Kidney capillary endothelial cell (primary cell): ENCODE measurements at places on chromosomes 2 and 18.
A peak's percentile ranks its signal among the peaks of the same experiment; 100 is the strongest.

GRCh38 chr2:119222213-119222612, 1.4 kb upstream of the STEAP3 start:
- no peak for DNase-seq

GRCh38 chr2:10721396-10722251, at the start of gene ATP6V1C2:
Gene ATP6V1C2, plus strand, starts transcription at chr2:10721630. Its CDS starts 1,220 bp downstream, at chr2:10722850.
- no peak for DNase-seq

DNA sequence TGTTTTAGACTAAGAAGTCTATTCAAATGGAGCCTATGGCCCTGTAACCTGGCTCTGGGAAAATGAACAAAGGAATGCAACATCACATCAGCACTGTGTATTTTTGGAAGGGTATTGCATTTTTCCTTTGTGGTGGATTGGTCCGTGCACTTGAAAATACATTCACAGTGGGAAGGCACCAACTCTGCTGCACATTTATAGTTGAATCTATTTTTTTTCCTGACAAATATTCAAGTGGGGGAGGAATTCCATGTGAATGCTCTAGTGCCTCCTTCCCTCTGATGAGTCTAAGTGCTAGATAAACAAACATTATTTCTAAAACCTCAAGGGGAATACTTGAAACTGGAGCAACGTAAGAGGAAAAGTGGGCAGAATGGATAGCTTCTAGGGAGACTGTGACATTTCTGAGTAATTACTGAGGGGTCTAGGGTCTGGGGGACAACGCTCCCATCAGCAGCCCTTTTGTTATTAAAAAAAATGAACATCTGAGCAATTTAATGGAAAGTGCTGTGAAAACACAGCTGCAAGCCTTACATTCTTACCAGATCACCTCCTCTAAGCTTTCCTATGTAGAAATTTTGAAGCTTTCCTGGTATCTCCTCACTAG, 208.2 kb downstream of the SLC8A1 start:
- DNase-seq = no peak

GRCh38 chr18:25516747-25517498, 165.0 kb upstream of the ZNF521 start:
- DNase-seq = no peak

DNA sequence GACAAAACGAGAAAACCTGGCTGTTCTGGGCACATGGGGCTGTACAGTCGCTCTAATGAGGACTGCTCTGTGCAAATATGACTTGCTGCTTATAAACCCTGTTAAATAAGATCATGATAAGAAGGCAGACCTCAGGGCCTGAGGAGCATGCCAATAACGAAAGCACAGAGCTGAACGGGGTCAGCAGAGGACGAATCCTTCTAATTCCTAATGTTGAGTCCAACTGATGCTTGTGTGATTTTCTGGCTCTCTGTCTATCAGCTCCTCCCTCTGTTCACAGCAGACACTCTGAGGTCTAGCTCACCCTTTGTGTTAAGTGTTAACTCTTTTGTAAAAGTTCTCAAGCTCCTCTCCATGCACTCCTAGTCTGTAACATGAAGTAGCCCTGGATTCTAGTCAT, 167.2 kb upstream of the REV1 start:
- DNase-seq = no peak

DNA sequence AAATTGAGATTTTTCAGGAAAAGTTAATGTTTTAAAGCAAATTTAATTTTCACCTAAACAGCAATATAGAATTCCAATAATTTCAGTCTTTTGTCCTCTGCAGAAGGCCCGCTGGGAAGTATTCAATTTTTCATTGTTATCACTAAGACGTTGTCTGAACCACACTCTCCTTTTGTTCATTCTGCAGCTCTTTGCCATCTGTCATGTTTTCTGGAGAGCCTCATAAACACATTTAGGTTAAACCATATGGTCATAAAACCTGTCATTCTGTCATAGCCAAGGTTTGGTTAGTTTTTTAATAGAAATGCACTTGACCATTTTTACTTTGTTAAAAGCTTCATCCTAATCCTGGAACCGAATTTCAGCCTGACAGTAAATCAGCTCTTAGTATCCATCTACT, 54.0 kb upstream of the PGAP1 start:
- DNase-seq = no peak

GRCh38 chr18:48028696-48029095, 98.2 kb upstream of the SMAD2 start:
- DNase-seq = no peak

- DNase-seq = no peak
These were observed 3.8 kb upstream of the FRZB start for GRCh38 chr2:182870227-182870626.

DNA sequence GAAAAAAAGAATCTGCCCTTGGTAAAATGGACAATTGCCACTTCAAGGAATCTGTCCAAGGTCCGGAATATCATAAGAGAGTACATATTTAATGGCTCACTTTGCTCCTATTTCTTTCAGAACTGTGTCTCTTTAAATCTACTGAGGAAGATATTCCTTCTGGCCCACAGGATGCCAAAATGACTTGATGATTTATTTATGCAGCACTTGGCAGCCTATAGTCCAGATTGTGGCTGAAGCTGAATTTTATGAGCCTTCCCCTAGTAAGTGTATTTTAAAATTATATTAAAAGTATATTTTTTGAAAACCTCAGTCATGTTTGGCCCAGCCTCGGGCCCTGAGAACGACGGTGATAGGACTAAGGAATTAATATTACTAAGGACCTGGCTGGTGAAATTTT, 465.1 kb upstream of the HNRNPA3 start:
- DNase-seq = no peak

DNA sequence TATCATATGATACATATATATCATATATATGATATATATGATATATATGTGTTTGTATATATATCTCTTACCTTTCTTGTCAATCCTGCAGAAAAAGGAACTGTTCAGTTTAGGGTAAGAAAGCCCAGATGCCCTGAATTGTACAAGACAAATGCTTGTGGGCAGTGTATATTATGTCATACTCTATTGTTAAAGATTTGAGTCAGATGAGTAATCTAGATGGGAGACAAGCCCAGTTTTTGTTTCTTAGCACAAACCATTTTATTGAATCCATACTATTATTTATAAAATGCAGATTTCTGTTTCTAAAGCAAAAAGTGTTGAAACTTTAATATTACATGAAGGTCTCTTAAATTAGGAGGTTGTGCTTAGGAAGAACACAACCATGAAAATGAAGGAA, 90.6 kb downstream of the VRK2 start:
- peak; percentile 53 for DNase-seq

DNA sequence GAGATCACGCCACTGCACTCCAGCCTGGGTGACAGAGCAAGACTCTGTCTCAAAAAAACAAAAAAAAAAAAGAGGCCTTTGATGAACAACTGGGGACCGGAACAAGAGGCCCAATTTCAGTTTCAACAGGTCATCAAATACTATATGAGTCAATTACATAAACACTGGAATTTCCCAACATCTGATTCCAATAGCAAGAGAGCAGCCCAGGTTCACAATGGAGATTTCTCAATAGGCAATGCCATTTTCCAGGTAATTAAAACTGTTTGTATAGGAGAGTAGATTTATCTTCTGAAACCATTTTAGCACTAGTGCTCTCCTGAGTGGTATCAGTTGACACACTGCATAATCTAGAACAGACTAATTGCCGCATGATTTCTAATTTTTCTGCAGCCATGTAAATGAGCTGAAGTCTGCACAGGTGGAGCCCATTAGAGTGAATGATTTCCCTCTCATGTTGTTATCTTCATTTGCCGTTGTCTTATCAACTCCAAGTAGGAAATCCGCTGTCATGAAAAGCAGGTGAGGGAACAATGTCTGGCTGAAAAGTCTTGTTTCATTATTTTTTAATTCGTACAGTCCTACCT, 264.1 kb upstream of the MEIS1 start:
- DNase-seq = no peak

GRCh38 chr2:68319398-68320117, at the start of gene CNRIP1:
Gene CNRIP1, minus strand, starts transcription at chr2:68319949. Its CDS starts 549 bp downstream, at chr2:68319400.
- DNase-seq = peak; percentile 92

DNA sequence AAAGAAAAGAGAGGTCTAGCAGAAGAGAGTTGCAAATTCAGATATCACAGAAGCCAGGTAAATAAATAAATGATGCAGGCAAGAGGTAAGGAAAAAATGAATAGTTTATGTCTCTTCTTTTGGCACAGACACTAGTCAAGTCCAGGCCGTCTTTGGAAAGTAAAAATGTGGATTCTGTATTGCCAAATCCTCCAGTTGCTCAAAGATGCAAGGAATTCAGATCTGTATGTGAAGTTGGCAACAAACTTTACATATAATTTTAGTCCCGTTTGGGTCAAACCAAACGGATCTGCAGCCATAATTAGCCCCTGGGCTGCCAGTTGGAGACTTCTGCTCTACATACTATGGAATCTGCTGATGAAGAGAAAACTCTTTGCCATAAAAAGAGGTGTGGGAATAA, 200.5 kb upstream of the RND3 start:
- no peak for DNase-seq

DNA sequence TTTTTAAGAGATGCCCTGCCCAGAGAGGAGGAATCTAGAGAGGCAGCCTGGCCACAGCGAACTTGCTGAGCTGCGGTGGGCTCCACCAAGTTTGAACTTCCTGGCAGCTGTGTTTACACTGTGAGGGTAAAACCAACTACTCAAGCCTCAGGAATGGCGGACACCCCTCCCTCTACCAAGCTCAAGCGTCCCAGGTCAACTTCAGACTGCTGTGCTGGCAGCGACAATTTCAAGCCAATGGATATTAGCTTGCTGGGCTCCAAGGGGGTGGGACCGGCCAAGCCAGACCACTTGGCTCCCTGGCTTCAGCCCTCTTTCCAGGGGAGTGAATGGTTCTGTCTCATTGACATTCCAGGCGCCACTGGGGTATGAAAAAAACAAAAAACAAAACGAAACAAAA, 289.4 kb downstream of the KCNS3 start:
- DNase-seq = no peak

- no peak for DNase-seq
These were observed 102.3 kb upstream of the GULP1 start for GRCh38 chr2:188189356-188189755.

GRCh38 chr18:78459668-78460067, 520.0 kb upstream of the SALL3 start:
- DNase-seq = no peak

- DNase-seq = no peak
These were observed 229.7 kb upstream of the AGAP1 start for GRCh38 chr2:235264121-235264493.

DNA sequence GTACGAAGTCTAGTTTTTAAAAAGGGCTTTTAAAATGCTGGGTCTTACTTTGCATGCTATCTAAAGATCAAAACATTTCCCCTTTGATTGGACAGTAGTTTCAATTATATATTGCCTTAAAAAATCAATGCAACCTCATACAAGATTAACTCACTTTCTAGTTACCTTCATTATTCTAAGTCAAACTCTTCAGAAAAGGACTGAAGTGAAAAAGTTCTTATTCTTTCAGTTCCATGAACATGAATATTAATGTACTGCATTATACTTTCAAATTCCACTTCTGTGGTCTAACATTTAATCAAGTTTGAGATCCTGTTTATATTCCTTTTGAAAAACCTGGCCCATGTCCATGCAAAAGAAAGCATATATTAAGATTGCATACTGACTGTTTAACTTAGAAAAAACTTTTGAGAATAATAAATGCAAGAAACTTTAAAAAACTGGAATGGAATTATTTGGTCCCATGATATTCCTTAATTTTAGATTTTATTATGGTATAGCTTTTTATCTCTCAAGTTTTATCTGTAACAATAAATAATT, 11.2 kb upstream of the ENOSF1 start:
- DNase-seq = no peak
